ENCODE measurements at places on chromosomes 3 and 15.

- DNase-seq: no peak
Observed at GRCh38 chr15:84979651-84980050, 2.0 kb upstream of the PDE8A start.

GRCh38 chr3:29512641-29513040, 231.8 kb downstream of the RBMS3 start:
- DNase-seq: no peak

GRCh38 chr3:12773710-12774086, 14.6 kb upstream of the TMEM40 start:
- no peak for DNase-seq

DNA sequence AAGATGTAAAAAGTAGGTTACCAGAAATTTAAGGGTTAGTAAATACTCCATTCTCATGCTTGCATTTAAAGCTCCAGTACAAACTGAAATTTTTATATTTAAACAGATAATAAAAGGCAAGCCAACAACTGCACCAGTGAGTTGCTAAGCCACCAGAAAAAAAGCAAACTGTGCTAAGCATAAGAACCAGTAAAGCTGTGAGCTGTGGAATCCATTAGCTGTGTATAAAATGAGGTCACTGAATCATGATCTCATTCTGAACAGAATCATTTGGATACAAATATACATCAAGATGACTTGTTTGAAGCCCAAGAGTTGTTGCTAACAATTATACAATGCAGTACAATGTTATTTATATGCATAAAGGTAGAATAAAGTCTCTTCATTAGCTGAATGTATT, 1312.2 kb downstream of the SI start:
- DNase-seq: no peak

DNA sequence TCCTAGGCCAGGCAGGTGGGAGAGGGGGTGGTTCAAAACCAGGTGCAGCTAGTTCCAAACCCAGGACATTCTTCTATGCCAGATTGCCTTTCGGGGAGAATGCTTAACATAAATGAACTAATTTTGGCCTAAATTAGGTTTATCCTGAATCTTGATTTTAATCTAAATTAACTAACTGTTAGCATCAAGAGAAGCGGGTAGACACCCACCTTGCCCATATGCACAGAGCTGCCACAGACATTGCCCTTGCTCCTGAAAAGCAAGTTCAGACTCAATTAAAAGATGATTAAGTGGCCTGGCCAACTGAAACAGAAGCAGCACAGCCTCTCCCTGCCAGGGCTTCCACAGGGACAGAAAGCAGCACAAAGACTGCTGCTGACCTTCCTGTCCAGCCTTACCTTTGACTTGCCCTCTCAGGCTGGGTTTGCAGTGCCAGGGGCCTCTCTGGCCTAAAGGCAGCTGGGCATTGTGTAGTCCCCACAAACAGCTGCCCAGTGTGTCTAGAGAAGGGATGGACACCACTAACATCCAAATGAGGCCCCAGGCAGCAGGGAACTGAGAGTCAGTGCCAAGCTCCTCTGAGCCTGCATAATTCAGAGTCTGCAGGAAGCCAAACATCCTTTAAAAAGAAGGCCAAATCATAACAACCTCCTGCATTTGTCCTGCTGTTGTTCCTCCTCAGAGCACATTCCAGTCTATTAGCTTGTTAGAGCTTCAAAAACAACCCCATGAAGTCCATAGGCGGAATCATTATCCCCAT, 15.4 kb upstream of the OXTR start:
- DNase-seq: no peak

GRCh38 chr3:43409506-43409905, 123.2 kb downstream of the SNRK start:
- DNase-seq: no peak
